Sciatic nerve (tissue), 2 donors: ENCODE measurements at places on chromosomes 3 and 15.

GRCh38 chr3:70861234-70861633, 548.8 kb upstream of the MDFIC2 start:
- DNase-seq = no peak

DNA sequence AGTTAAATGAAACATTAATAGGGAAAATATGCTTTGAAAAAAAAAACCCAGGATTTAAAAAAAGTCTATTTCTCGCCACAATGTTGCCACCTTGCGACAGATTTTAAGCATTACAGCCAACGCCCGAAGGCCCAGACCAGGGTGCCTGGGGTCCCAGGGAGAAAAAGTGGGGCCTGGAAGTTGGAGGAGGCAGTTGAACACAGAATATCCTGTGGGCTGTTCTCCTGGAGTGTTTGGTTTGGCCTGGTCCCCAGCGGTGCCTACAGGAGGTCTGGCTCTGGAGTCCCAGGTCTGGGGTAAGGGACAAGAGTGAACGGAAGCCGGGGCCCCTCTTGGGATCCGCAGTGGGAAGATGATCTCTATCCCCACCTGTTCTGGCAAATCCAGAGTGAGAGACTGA, 3.4 kb downstream of the RNU6-1 start:
- DNase-seq = peak; percentile 75

DNA sequence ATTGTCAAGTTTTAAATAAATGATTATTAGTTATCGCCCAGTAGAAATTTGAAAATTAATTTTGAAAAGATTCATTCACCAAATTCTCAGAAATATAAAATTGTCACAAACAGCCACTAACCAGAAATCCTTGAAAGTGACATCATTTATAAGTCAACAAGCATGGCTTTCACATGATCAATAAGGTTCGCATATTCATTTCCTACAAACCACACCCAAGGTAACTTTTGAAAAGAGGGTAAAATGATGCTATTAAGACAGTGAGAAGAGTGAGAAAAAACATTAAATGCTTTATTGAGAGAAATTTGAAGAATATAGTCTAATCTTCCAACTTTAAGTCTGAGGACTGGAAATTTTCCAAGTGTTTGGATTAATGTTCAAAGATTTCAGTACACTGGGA, 263.6 kb upstream of the ALCAM start:
- no peak for DNase-seq

DNA sequence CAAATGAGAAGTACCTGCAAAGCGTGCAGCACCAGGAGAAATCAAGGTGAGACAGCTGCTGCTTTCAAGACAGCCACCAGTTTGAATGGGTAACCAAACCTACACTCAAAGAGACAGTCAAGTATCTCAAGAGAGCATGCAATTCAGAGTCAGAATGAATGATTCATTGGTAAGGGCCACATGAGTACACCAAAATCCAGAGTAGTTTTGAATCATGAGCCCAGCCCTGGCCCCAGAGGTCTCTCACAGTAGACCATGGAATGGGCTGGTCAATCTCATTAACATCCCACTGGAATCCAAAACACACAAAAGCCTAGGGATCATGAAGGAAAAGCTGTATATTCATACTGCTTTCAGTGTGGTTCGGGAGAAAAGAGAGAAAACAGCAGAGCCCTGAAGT, 242.8 kb downstream of the TBL1XR1 start:
- DNase-seq = no peak

- DNase-seq = no peak
Observed at GRCh38 chr15:34665498-34666116, 82.2 kb upstream of the GOLGA8B start.

DNA sequence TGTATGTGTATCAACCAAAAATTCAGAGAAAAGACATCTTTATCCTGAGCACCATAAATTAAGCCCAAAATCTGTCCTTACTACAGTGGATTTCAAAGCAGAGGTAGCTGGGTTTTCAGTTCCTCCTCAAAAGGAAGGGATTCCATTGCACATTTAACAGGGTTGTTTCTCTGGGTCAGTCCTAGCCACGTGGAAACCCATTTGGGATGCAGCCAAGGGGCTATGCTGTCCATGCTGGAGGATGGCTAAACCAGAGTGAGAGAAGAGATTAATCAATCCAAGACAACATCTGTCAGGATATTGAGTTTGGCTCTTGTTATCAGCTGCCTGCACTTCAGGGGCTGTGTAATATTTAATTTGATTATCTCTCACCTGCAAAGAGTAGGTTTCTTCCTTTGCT, 28.1 kb downstream of the LSAMP start:
- DNase-seq = no peak

GRCh38 chr3:109432833-109433232, 95.5 kb upstream of the DPPA4 start:
- DNase-seq = no peak

DNA sequence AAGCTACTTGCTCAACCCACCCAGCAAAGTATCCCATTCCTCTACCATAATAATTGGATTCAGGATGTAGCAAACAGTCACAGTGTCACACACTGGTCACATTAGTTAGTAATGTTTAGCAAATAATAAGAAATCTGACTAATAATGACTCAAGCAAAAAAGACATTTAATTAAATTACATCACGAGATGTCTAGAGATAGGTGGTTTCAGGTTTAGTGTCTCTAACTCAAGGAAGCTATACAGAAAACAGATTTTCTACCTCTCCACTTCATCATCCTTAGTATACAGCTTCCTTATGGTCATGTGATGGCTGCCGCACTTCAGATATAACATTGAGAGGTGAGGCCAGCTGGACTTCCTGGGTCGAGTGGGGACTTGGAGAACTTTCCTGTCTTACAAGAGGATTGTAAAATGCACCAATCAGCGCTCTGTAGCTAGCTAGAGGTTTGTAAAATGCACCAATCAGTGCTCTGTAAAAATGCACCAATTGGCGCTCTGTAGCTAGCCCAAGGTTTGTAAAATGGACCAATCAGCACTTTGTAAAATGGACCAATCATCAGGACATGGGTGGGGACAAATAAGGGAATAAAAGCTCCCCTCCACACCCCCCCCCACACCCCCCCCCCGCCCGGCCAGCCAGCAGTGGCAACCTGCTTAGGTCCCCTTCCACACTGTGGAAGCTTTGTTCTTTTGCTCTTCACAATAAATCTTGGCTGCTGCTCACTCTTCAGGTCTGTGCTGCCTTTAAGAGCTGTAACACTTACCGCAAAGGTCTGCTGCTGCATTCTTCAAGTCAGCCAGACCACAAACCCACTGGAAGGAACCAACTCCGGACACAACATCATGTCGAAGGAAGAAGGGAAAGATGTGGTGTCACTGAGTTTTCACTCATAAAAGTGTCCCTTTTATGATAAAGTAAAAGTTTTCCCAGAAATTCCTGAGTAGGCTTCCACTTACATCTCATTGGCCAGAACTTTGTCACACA, 24.9 kb upstream of the ARPIN start:
- DNase-seq = no peak

DNA sequence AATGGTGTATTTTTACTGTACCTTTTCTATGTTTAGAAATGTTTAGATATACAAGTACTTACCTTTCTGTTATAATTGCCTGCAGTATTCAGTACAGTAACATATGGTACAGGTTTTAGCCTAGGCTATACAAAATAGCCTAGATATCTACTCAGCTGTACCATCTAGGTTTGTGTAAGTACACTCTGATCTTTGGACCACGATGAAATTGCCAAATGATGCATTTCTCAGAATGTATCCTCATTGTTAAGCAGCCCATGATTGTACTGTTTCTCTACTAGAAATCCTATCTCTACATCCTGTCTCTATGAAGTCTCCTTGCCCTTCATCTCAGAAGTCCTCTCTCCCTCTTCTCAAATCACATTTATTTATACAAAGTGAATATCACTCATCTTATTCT, 32.8 kb upstream of the ZCWPW2 start:
- DNase-seq = no peak

DNA sequence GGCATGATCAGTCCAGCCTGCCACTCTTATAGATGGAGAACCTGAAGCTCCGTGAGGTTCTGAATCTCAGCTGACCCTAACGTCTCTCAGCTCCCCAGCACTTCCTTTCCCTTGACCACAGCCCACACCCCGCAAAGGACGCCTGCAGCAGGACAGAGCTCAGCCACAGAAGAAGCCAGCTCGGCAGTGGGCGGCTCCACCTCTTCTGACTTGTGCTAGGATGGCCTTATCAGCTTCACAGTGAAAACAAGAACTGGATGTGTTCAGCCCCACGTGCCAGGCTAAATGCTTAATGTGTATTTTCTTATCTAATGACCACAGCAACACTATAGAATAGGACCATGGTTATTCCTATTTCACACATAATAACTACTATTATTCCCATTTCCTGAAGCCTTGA, 127.6 kb downstream of the ARNT2 start:
- no peak for DNase-seq

GRCh38 chr3:15387171-15387581, 40.2 kb downstream of the METTL6 start:
- DNase-seq = no peak

- DNase-seq = no peak
Observed at GRCh38 chr3:114223143-114223542, 14.2 kb downstream of the ZNF80 start.

DNA sequence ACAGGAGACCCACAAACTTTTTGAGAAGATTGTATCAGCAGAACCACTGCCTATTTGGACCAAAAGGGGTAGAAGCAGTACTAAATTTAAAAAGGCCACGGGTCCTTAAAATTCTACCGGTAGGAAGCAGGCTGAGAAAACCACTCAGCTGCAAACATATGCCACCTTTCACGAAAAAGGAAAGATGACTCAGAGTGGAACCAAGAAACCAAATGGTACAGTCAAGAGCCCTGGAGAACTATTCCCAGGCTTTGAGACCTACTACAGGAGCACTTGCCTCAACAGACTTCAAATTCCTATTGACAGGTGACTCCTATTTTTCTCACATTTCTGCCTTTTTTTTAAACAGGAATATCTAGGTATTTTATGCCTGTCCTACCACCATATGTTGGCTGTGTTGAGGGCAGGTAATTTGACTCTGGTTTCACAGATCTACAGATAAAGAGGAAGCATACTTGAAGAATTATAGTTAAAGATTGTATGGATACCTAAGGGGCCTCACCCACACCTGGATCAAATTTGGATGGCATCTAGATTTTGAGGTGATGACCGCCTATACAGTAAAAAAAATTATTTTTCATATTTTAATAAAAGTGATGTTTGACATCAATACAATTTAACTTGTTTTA, 10.1 kb downstream of the GOLIM4 start:
- DNase-seq = no peak

GRCh38 chr3:149343951-149344350, 10.5 kb upstream of the TM4SF18 start:
- DNase-seq = no peak

DNA sequence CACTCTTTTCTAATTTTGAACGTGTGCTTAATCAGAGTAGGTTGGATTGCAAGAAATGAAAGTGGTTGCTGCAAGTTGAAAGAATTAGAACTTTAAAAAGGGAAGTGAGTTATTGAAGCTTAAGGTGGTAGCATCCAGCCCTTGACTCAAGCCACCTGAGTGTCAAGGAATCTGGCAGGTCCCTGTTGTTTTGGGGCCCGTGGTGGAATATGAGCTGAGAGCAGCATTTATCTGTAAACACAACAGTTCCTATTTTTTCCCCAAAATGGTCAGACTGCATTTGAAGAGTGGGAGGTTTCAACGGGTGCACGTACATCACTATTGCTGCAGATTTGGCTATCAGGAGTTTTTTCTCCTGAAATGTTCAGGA, 1.7 kb downstream of the ITPR1 start:
- no peak for DNase-seq

GRCh38 chr15:96893159-96893906, 562.8 kb downstream of the NR2F2 start:
- no peak for DNase-seq

DNA sequence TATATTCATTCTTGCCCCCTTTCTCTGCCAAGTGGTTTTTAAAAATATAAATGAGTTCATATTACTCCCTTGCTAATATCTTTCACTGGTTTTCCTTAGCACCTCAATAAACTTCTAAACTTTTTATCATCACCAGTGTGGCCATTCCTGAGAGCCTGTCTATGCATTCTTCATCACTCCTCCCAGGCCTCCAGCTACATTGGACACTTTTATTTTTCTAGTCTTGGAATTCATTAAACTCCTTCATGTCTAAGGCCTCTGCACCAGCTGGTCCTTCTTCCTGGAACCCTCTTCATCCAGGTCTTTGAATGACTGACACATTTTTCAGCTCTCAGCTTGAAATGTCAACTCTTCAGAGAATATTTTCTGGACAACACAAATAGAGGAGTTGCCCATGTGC, 120.4 kb upstream of the P2RY1 start:
- DNase-seq = no peak

DNA sequence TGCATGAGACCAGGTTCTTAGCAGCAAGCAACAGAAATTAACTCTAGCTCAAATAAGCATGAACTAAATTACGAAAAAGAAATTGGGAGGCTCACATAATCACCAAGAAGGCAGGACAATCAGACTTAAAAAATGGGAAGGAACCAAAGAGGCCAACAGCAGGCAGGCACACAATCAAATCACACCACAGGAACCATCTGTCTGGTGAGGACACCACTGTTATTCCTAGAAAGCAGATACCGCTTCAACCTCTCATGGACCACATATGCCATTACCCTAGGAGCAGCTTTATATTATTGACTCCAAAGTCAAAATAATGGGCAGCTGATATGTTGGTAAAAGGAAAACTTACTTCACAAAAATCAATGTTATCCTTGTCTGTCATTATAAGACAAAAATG, 51.6 kb downstream of the SUCLG2 start:
- no peak for DNase-seq

DNA sequence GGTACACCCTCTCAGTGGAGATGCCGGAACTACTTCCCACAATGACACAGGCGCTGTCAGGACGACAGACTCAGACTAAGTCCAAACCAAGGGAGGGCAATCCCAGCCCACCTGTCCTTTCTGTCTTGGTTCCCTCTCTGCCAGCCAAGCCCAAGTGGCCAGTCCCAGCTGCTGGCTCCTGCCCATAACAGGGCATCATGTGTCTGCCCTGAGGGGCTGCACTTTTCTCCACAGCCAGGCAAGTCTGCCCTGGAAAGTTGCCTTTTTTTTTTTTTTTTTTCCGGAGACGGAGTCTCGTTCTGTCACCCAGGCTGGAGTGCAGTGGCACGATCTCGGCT, 20.0 kb upstream of the BCL2A1 start:
- no peak for DNase-seq

- DNase-seq = no peak
Observed at GRCh38 chr3:6262010-6262409, 598.9 kb upstream of the GRM7 start.

GRCh38 chr3:138364356-138365252, 16.2 kb downstream of the MRAS start:
- DNase-seq = no peak

GRCh38 chr3:42515391-42515916, 13.0 kb downstream of the VIPR1 start:
- no peak for DNase-seq

GRCh38 chr3:11613319-11613718, 30.4 kb downstream of the VGLL4 start:
- no peak for DNase-seq
